ENCODE measurements at places on chromosomes 1 and 21. TPM values are rescaled to one million over a fixed set of nuclear protein-coding genes. Genes with fewer than 3 reads are reported as not detected.

Gene KCNJ9
- 0.05 TPM for polyA plus RNA-seq

Gene OR6K3
- polyA plus RNA-seq = not detected

DNA sequence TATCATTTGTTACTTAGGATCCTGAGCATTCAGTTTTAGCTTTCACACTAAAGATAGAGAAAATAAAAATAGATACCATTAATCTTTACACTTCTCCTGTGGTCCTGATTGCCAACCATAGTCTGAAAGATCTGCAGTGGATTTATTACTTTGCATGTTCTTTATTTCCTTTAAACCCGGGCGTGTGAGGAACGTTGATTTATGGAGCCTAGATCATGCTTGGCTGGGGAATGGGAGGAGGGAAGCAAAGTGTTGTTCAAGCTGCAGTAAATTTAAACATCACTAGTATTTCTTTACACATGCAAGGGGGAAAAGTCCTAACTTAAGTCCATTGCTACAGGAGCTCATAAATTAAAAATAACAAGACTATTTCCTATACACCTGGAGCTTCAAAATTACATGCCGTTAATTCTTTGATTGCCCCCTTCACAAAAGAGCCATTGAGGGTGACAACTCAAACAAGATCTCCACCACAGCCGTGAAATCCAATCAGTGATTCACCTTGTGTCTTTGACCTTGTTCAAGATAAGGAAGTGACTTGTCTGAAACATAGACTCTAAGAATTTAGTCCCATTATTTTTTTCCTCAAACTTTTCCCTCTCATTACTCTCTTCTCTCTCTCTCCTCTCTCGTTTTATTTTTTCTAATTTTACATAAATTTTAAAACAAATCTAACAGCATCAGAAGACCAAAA is 282.7 kb downstream of the KIF26B start:
- no peak for DNase-seq
- H3K4me1 ChIP-seq = no peaks in the 10 kb centered on the region
- H3K27me3 ChIP-seq = no peaks in the 10 kb centered on the region
- H3K4me3 ChIP-seq = no peak overlapping the region
- H3K27ac ChIP-seq = no peak overlapping the region

- H3K27me3 ChIP-seq = no peaks in the 10 kb centered on the region
- H3K4me3 ChIP-seq = no peak overlapping the region
- H3K27ac ChIP-seq = no peak overlapping the region
- no peaks in the 10 kb centered on the region for H3K4me1 ChIP-seq
- no peak for DNase-seq
These were observed 407.4 kb downstream of the NTNG1 start for GRCh38 chr1:107548276-107548675.

- peaks cover 70% of the 10 kb centered on the region for H3K36me3 ChIP-seq
- H3K27me3 ChIP-seq = no peaks in the 10 kb centered on the region
- DNase-seq = no peak
- no peak overlapping the region for H3K27ac ChIP-seq
- H3K4me3 ChIP-seq = no peak overlapping the region
These were observed 25.1 kb upstream of the LSS start for GRCh38 chr21:46253610-46254124.

Measured in SK-N-SH (cell line).